ENCODE measurements at places on chromosomes 13 and 19.

GRCh38 chr13:23468811-23469210, 35.3 kb upstream of the SACS start:
- DNase-seq: no peak

- DNase-seq: no peak
Observed at GRCh38 chr13:28575200-28575599, 80.3 kb upstream of the FLT1 start.

DNA sequence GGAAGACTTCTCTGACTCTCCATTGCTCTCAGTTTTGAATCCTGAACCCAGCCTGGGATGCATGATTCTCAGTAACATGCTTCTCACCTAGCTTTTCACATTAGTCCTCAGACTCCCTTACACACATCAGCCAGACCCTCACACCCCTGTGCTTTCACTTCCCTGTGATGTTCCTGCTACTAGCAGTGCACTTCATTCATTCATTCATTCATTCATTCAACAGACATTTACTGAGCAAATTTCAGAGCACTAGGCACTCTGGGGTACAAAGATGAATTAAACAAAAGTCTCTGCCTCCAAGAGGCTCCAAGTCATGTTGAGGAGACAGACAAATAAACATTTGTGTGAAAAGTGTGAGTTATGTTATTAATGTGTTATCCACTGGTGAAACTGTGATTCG, 145.2 kb downstream of the RXFP2 start:
- no peak for DNase-seq

GRCh38 chr19:34094960-34095359, 77.3 kb upstream of the LSM14A start:
- no peak for DNase-seq

- no peak for DNase-seq
Observed at GRCh38 chr13:41606646-41607045, 149.3 kb downstream of the RGCC start.

- no peak for DNase-seq
Observed at GRCh38 chr19:31817971-31818797, 468.9 kb upstream of the TSHZ3 start.

DNA sequence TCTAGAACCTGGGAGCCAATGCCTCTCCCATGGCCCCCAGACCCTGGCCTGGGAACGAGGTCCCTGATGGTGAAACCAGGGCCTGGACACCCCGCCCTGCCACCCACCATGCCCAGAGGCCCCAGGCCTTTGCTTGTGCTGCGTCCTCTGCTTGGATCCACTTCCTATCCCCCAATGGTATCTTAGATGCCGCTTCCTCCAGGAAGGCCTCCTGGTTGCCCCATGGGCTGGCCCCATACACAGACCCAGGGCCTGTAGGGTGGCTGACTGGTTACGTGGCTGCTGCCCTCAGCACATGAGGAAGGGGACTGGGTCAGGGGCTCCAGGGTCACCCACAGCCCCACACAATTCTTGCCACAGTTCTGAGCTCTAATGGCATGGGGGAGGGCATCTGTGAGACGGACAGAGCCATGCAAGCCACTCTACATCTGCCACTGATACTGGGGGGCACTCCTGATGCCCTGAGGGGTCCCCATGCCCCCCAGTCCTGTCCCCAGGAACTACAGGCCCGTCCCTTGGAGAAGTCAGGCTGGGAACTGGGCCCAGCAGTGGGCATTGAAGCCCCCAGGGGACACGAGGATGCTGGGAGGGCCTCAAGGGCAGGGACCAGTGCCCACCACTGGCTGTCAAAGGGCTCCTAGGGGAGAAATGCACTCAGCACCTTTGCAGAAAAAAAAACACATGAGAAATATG, 5.0 kb downstream of the RPL36 start:
- DNase-seq: no peak

GRCh38 chr19:11540645-11541044, 2.0 kb downstream of the CNN1 start:
- DNase-seq: no peak

GRCh38 chr19:5607318-5608275, 15.0 kb downstream of the SAFB2 start:
- no peak for DNase-seq

- DNase-seq: no peak
Observed at GRCh38 chr13:98500963-98501421, 75.9 kb downstream of the STK24 start.

- no peak for DNase-seq
Observed at GRCh38 chr13:30331331-30331771, 24.0 kb upstream of the KATNAL1 start.

DNA sequence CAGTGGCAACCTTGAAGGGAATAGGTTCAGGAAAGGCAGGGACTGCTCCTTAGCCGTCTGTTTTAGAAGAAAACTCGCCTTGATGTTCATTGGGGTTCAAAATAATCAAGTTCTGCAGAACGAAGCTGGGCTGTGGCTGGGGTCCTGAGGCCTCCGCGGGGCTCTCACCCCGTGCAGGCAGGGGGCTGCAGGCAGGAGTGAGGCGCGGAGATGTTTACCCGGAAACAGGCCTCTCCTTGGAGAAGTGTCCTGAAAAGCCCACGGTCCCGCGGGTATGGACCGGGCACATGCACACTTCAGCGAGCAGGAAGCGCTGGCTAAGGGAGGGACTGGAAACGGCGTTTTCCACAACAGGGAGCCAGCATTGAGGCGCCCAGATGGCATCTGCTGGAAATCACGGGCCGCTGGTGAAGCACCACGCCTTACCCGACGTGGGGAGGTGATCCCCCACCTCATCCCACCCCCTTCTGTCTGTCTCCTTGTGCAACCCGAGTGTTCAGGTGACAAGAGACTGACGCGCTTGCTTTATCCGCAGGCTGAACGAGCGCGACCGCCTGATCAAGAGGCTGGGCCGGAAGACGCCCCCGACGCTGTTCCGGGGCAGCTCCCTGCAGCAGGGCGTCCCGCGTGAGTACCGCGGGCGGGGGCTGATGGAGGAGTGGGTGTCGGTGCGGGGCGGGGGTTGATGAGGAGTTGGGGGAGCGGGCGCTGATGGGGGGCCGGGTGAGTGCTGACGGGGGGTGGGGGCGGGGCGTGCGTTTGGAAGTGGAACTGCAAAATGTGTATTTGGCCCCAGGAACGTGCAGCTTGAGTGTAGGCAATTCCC, 39.6 kb downstream of the SHISA2 start:
- peak; percentile 59 for DNase-seq

DNA sequence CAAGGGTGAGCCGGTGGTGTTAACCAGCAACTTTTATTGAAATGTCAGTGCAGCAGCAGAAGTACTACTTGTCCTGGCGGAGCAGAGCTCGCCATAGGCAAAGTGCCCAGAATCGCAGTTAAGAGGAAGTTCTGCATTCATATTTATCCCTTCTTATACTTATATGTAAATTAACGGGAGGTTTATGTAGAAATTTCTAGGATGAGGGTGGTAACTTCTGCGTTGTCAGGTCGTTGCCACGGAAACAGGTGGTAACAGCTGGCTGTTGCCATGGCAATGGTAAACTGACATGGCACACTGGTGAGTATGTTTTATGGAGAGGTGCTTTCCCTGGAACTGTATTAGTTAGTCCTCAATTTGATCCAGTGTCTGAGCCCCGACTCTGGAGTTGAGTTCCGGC, 2494.9 kb upstream of the PCDH20 start:
- no peak for DNase-seq

DNA sequence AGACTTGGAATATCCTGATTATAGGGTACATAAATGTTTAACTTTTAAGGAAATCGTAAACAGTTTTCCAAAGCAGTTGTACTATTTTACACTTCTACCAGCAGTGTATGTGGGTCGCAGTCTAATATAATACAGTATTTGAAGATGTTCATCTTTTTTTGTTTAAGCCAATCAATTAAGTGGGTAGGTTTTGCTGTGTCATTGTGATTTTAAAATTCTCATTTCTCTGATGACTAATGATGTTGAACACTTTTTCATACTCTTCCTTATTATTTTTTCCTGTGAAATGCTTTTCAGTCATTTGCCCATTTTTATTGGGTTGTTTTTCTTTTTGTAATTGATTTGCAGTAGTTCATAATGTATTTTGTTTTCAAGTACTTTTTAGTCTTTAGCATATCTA, 2689.7 kb downstream of the PCDH9 start:
- DNase-seq: no peak

DNA sequence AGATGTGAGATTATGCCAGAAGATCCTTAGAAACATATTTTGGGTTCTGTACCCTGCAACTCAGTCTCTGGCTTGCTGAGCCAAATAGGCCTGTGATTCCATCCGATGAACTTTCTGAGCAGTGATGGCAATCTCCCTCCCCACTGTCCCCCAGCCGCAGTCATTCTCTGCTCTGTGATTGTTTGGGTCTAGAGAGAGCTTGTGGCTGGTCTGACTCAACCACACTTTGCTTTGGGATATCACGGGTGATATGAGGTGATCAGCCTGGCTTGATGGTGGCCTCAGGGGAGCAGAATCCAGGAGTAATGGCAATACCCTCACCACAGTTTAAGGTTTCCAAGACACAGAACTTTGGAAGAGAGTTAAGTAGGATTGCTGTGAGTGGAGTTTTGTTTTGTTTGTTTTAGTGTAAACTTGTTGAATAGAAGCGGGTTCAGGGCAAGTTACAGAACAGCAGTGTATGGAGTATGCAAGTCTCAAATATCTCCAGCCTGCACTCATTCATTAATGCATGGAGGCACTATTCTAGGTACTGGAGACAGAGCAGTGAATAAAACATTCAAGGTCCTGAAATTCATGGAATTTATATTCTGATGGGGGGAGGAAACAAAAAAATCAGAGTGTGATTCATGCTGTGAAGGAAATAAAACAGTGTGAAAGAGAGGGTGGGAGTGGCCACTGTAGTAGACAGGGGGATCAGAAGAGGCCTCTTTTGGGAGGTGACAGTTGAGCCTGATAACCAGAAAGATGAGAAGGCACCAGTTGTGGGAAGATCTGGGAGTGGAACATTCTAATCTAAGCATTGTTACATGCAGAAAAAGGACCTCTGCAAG, 5.3 kb downstream of the SAMD4B start:
- DNase-seq: no peak

DNA sequence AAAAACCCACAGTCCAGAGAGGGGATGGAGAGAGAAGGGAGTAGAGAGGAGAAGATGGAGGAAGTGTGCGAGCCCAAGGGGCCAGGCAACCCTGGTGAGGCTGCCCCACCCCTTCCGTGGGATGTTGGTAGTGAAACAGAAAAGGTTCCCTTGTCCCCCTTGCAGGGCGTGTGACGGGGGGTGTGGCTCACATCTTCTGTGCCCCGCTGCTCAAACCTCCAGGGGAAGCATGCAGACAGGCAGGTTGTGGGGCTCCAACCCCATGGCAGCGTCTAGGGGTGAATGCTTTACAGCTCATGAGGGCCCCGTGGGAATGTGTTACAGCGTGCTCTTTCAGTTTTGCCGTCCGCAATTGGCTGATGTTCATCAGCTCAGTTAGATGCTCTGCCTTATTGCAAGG, 14.7 kb upstream of the EVI5L start:
- DNase-seq: no peak

GRCh38 chr13:87661471-87661870, 9.7 kb upstream of the SLITRK5 start:
- no peak for DNase-seq

GRCh38 chr19:16890461-16891184, 1.8 kb downstream of the F2RL3 start:
- no peak for DNase-seq

GRCh38 chr19:925087-925525, 729 bp upstream of the ARID3A start:
- peak; percentile 55 for DNase-seq

DNA sequence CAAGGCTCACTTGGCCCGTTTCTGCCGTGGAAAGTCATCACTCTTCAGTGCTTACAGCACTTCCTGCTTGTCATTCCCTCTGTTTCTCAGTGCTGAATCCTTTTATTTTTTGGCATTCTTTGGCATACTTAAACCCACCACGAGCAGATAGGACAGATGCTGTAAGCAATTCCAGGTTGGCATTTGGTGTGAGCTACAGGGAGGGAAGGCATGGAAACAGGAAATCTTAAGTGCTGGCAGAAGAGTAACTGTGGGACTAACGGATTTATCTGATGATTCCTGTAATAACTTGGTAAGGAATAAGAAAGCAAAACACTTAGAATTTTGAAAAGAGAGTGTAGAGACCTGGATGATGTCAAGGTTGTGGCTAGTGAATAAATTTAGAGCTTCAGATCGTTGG, 273.4 kb downstream of the GPC6 start:
- DNase-seq: no peak

DNA sequence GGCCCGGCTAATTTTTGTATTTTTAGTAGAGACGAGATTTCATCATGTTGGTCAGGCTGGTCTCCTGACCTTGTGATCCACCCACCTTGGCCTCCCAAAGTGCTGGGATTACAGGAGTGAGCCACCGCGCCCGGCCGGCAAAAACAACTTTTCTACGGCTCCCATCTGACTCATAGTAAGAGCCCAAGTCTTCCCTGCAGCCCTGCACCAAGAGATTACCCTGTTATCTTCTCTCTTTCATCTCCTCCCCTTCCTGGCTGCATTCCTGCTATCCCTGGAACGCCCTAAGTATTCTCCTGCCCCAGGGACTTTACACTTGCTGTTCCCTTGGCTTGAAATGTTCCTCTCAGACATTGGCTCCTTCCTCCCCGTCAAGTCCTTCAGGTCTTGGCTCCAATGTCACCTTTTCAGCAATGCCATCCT, 6.6 kb downstream of the AP2S1 start:
- DNase-seq: no peak

GRCh38 chr13:75437582-75438318, 44.2 kb downstream of the TBC1D4 start:
- DNase-seq: no peak

GRCh38 chr13:90305796-90306195, 1041.7 kb upstream of the MIR17HG start:
- no peak for DNase-seq

DNA sequence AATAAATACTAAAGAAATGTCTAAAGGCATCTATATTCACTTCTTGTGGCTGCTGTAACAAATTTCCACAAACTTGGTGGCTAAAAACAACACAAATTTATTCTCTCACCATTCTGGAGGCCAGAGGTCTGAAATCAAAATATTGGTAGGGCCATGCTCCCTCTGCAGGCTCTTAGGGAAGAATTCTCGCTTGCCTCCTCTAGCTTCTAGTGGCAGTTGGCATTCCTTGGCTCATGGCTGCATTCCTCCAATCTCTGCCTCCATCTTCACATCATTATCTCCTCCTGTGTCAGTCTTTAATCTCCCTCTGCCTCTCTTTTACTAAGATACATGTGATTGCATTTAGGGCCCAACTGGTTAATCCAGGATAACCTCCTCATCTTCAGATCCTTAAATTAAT, 54.1 kb upstream of the RFXAP start:
- no peak for DNase-seq

Measured in activated CD4-positive, alpha-beta T cell treated with anti-CD3 and anti-CD28 coated beads, Interleukin-2, amount 50 U/mL, for 4 hours (primary cell).